Stromal cell of bone marrow (primary cell): ENCODE measurements at places on chromosomes 3 and 15.
A peak's percentile ranks its signal among the peaks of the same experiment; 100 is the strongest.

DNA sequence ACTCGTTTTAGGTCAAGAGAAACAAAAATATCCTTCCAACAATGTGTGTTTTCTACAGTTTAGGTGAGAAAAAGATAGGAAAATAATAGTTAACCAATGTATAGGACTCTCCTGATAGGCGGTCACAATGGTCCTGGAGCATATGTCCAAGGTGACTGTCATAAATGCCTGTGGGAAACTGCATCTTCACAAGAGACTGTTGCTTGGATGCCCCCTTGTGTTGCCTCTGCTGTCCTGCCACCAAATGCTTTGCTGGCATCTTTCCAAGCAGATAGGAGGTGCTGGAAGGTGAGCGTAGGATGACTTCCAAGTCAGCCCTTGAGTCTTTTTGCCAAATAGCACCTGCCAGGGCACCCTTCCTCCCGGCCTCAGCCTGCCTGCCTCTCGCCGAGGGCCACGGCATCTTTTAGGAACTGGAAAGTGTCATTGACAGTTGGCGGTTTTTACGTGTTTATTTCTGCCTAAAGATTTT is 24.1 kb upstream of the SACM1L start:
- DNase-seq: no peak

DNA sequence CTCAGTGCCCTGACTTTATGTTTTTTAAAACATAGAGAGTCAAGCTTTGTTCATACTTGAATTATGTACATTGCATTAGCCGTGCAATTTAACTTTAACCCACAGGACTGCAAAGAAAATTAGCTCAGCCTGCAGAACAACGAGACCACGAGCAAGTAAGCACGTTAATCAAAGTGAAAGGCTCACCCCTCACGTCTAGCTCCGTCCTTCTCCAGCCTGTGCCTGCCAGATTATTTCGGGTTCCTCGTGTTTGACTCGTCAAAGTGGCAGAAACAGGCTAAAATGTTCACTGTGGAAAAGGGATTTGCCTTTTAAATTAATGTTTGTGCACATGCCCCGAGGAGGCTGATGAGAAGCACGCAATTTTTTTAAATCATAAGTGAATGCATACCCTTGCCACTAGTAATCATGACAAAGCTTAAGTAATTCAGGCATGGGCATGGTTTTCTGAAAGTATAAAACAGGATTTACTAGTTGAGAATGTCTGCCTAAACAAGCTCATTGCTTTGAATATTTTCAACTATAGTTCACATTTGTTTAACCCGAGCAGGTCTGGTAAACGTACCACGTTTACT is 15.3 kb downstream of the ZBTB38 start:
- no peak for DNase-seq

- DNase-seq: no peak
These were observed 19.2 kb downstream of the CDIN1 start for GRCh38 chr15:36598529-36599177.

GRCh38 chr15:83462026-83462425 is 14.9 kb downstream of the SH3GL3 start:
- DNase-seq: no peak

GRCh38 chr3:24311881-24312280 is 182.8 kb downstream of the THRB start:
- DNase-seq: no peak

DNA sequence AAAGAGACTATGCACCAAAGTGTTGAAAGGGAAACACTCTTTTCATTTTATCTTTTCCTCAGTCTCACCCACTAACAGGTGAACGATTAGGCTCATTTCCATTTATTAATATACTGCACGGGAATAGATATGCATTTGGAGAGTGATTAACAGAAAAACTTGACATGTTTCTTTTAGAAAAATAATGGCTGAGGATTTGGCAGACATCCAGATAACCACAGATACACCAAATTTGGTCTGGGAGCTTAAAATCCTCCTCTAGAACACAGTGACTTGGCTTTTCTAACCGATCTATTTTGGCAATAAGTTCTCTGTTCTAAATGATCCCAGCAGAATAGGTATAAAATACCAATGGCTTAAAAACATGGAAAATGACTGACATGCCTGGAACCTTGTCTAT is 459.3 kb upstream of the SGO1 start:
- DNase-seq: no peak

GRCh38 chr15:50234764-50235163 is 30.8 kb downstream of the HDC start:
- no peak for DNase-seq

DNA sequence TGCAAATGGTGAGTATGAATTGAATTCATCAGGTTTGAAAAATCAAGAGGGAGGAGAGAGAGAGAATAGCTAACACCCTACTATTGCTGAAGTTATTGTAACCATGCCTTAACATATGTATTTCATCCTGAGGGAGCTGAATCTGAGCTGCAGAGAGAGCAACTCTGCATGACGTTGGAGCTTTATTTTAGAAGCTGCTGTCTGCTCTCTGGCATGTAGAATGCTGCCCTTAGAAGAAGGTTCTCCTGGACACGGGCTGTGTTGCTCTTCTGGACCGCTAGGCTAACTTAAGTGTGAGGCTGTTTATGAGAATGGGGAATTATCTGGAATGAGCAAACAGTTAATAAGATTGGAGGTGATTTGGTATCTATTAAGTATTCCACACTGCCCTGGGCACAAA is 814.6 kb downstream of the AGBL1 start:
- no peak for DNase-seq

- DNase-seq: no peak
These were observed 76.8 kb downstream of the CPNE4 start for GRCh38 chr3:131957980-131958379.

- no peak for DNase-seq
These were observed 82.0 kb downstream of the CHDH start for GRCh38 chr3:53764026-53764775.

GRCh38 chr15:65954289-65954741 is 85.0 kb downstream of the RAB11A start:
- DNase-seq: no peak

GRCh38 chr3:9673082-9673481 is 23.8 kb downstream of the MTMR14 start:
- no peak for DNase-seq

DNA sequence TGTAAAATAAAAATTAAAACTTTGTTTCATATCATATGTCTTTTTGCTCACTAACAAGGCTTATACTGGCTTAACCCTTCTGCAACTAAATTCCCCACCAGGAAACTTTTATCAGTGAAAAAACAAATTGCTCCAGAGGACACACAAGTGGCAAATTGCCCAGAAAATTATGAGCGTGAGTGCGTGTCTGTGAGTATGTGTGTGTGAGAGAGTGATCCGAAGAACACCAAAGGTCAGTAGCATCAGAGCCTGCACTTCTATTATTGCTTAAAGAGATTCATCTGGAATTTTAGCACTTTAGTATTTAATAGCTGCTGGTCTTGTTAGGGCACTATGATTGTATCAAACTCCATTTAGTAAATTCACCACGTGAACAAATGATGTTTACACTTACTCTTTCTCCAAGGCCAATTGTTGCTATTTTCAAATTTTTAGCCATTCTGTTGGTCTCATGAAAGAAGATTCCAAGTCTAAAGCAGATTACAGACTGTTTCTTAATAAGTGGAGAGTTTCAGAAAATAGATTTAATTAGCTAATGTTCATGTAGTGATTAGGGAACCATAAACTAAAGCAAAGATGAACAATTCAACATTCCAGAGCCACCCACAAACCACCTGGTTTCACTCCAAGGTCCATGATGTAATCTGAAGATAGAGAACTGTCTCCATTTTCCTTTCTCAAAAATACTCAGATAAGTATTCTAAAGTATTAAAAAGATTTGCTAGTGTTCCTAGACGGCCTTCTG is 91.1 kb upstream of the IL12A start:
- DNase-seq: no peak

DNA sequence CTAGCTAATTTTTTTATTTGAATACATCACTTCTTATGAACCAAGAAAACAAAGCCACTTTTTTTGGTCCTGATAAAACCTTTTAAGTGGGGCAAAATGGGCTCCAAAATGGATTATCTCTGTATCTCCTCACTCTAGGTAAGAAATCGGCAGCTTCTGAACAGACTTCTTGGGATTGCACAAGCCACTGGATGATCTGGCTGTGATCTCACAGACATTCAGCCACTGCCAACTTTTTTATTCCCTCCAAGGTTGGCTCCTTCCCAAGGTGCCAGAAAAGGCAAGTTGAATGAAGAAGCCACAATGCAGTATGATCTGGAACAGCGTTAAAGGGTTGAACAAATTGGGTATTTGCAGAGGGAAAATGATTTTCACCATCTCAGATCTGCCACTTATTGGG is 73.2 kb downstream of the PRICKLE2 start:
- DNase-seq: peak; percentile 57

- no peak for DNase-seq
These were observed 70.6 kb downstream of the SMAD6 start for GRCh38 chr15:66772604-66773128.

- DNase-seq: peak; percentile 54
These were observed 137.3 kb upstream of the UBE2E1 start for GRCh38 chr3:23668430-23668904.

DNA sequence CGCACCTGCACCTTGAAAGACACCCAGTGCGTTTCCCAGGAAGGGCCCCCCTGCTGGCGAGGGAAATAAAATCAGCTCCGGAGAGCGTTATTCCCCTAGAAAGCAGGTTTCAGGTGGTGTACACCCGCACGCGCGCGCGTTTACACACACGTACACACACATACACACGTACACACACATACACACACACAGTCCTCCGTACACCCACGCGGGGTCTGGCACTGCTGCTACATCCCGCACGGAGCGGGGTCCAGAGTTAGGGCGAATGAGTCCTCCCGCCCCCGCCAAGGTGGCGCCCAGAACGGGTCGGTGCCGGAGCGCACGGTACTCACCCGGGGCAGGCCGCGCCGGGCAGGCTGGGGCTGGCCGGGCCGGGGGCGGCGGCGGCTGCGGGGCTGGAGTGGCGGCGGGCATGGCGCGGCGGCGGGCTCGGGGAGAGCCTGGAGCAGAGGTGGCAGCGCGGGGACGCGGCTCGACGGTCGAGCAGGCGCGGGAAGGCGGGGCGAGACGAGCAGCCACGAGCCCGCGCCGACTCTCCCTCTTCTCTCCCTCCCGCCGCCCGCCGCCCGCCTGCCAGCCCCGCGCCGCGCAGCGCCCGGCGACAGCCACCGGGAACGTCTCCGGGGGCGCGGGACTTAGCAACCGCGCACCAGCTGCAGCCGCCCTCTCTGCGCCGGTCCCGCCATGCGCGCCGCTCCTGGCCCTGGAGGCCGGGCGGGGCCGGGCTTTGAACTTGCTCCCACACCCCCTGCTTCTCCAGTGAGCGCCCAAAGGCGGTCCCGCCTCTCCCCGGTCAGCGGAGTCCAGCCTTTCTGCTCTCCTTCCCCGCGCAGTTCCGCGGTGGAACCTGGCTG is at the start of gene DCLK3:
Gene DCLK3, minus strand, starts transcription at position 704 of the 854 bp plus-strand sequence. Its CDS starts 290 bp downstream, at position 414.
- no peak for DNase-seq

DNA sequence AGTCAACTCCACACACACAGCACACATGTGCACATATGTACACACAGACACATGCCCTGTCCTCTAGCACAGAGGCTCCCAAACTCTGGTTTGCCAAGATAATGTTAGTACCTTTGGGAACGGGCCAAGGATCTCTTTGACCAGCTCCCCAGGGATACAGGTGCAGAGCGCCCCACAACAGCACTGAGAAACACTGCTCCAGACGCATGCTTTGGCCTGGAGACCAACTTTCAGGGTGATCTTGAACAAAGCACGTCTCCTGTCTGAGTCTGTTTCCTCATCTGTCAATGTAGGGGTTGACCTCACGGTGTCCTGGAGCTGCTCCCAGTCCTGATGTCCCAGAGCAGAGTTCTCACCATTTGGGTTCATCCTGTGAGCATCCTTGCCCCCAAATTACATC is 15.9 kb upstream of the SKOR1 start:
- DNase-seq: no peak

- peak; percentile 7 for DNase-seq
These were observed 5.0 kb downstream of the THBS1 start for GRCh38 chr15:39585871-39586301.

DNA sequence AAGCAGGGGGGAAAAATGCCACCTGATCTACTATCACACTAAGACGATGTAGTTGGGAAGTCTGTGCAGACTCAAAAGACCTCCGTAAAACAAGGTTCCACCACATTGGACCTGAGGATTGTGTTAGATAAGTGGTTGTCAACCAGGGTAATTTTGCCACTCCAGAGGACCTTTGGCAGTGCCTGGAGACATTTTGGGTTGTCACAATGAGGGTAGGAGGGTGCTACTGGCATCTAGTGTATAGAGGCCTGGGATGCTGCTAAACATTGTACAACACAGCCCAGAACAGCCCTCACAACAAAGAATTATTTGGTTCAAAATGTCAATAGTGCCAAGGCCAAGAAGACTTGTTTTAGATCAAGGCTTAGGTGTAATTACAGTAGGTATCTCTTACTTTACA is 14.6 kb upstream of the ZBED2 start:
- no peak for DNase-seq

DNA sequence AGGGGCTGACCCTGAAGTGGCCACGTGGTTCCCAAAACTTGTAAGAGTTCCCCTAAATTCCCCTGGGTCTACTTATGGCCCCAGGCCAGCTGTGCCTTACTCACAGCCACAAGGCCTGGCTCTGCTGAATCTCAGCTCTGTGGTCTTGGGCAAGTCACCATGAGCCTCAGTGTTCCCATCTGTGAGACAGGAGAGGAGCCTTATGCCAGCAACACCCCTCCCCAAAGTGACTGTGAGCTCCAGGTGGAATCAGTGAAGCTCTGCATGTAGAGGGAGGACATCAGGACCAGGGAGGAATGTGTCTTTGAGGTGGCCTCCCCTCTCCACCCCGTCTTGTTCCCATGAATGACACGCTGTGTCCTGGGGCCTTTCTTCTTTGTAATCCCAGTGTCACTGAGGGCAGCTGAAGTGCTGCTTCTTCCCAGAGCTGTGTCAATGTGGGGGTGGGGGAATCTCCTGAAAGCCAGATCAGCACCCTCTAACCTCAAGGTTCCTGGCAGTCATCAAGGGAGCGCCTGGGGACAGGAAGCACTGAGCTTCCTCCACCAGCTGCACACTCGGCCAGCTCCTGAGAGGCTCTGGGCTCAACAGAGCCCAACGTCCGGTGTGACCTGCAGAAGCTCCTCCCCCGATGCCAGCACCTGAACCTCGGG is 258.9 kb downstream of the UACA start:
- peak; percentile 80 for DNase-seq

- no peak for DNase-seq
These were observed 1.9 kb upstream of the SKIC8 start for GRCh38 chr15:78301326-78301725.

GRCh38 chr3:132261506-132261905 is 55.7 kb upstream of the ACP3 start:
- DNase-seq: no peak

DNA sequence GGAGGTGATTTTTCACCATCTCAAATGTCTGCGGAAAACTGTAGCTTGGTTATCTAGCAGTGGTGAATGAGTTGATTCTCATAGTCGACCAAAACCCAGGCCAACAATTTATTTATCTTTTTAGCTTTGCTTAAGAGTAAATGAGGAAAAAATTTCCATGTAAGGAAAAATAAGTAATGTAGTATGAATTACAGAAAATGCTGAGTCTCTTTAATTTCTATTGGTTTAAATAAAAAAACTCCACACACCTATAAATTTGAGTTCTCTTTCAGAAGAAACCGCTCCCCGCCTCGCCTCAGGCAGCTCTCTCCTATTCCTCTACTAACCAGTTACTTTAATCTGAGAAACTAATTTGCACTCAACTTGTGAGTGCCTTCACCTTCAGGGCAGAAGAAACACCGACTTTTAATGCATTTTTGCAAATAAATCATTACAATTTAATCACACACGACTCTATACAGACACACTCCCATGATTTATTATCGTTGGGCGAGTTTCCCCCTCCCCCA is 540 bp upstream of the RSRC1 start:
- DNase-seq: no peak
